ENCODE measurements at places on chromosomes 7 and 10. TPM values are rescaled to one million over a fixed set of nuclear protein-coding genes. Genes with fewer than 3 reads are reported as not detected.

Gene TAC1
- total RNA-seq = not detected

- DNase-seq = no peak
Observed at GRCh38 chr10:69042417-69042816, 45.5 kb upstream of the SRGN start.

DNA sequence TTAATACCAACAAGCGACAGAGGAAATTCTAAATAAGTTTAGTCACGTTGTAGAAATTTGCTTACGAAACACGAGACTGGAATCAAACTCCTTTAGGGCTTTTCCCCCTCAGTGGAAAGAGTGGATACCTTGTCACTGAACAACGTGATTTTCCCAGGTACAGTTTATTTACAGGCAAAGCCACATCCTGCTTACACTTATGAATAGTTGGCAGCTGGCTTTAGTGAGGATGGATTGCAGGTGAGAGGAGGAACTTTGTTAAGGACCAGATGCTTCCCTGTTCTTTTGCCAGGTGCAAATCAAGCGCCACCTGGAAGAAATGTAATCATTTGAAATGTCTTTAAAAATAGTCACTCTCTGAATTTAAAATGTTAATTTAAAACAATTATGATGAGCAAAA is 282.4 kb downstream of the ADARB2 start:
- DNase-seq = no peak

GRCh38 chr10:22931948-22932347 is 4.1 kb downstream of the ARMC3 start:
- peak; percentile 33 for DNase-seq

GRCh38 chr7:102096012-102096332 is 190.7 kb upstream of the SH2B2 start:
- DNase-seq = no peak

DNA sequence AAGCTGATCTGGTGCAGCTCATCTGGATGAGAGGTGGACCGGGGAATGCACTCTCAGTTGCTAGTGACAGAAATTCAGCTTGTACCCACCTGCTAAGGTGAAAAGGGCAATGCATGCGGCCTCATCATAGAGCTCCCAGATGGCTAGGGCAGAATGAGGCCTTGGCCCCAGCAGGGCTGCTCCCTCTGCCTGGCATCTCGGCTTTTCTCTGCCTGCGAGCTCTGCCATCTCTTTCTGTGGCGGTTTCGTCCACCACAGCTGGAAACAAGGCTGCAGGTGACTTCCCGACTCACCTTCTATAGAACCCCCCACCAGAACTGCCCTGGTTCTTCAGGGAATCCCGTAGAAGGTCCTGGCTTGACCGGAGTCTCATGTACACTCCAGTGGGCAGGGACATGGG is 60.1 kb downstream of the TACC2 start:
- no peak for DNase-seq

DNA sequence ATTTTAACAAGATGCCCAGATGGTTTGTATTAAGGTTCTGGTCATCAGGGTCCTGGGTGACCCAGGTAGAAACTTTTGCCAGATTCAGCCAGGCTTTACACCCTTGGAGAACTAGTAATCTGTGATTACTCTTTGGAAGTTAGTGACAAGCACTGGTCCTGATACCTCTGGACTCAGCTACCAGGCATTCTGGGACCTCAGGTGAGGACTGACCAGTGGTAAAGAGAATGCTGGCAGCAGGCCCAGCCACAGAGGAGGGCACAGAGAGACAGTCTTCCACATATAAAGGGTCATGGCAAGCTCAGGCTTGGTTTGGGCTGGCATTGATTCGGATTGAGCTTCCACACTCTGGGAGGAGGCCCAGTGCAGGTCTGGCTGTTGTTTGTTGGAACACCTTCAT is 112.0 kb upstream of the CHST15 start:
- DNase-seq = no peak

Gene SLC26A5
- total RNA-seq = 0.58 TPM

DNA sequence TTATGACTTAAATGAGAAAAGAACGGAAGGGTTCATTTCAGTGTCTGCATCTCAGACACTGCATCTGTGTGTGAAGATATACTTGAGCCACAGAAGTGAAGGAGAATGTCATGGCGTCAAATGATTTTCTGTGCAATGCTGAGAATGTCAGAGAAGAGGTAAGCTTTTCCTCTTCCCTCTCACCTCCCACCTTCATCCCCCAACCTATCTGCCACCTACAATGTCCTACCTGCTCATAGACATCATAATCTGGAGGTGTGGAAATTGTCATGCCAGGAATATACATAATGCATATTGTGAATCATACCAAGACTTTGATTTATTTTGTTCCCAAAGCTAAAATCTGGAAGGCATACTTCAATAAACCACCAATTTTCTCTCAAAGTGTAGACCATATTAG is 53.7 kb downstream of the CTTNBP2 start:
- DNase-seq = no peak

DNA sequence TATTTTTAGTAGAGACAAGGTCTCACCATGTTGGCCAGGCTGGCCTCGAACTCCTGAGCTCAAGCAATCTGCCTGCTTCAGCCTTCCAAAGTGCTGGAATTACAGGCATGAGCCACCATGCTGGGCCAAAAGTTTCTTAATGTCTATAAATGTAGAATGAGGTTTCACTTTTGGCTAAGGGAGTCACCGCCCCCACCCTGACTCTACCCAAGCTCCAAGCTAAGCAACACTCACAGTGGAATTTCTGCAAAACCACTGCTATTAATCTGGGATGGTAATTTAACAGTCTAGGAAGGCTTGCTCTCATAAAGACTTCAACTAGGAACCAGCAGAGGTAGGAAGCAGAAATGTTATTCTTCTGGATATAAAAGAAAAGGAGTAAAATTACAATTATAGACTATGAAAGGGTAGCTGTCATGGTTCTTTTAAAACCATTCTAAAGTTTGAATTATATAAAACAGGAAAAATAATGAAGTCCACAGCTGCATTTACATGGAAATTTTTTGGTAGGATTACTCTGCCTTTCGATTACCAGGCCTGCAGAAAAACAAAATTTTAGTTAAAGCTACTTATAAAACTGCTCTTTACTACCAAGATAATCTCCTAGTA is 211.6 kb downstream of the SFMBT2 start:
- no peak for DNase-seq

Gene ACBD7
- total RNA-seq = 6.4 TPM

Gene CYP2C19
- total RNA-seq = 33.8 TPM

- DNase-seq = no peak
Observed at GRCh38 chr10:58782876-58783851, 270.5 kb downstream of the BICC1 start.

Gene CFAP70
- 2.2 TPM for total RNA-seq

DNA sequence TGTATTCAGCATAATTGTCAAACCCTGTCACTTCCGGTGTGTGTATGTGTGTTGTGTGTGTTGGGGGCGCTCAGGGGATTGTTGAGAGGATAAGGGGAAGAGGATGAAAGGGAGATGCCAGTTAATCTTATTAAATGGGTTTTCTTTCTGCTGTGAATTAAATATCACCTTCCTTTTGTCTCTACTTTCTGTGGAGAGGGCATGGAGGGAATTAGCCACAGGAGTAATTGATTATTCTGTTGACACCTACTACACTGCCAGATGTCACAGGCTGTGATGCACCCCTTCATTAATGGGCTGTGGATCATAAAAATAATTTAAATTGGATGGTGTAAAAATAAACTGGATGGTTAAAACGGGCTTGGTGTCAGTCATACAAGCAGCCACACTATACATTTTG is 311.9 kb downstream of the MDFIC start:
- DNase-seq = no peak

DNA sequence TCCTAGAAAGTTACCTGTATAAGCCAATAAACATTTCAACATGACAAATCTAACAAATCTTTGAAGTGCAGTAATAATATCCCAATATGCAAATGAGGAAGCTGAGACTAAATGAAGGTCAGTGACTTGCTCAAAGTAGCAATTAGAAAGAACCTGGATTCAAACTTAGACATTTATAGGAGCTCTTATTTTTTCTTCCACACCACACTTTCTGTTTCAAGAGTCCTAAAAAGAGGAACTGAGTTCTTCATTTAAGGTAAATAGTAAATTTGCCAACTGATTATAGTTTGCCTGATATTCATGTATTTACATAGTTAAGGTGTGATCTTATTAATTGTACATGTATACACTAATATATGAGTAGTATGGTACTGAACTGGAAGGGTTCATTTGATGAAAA is 44.0 kb downstream of the KLHDC10 start:
- DNase-seq = no peak

GRCh38 chr10:48476279-48476982 is 128.4 kb downstream of the ARHGAP22 start:
- DNase-seq = no peak

GRCh38 chr10:9157656-9158055 is 1103.2 kb downstream of the GATA3 start:
- peak; percentile 4 for DNase-seq

DNA sequence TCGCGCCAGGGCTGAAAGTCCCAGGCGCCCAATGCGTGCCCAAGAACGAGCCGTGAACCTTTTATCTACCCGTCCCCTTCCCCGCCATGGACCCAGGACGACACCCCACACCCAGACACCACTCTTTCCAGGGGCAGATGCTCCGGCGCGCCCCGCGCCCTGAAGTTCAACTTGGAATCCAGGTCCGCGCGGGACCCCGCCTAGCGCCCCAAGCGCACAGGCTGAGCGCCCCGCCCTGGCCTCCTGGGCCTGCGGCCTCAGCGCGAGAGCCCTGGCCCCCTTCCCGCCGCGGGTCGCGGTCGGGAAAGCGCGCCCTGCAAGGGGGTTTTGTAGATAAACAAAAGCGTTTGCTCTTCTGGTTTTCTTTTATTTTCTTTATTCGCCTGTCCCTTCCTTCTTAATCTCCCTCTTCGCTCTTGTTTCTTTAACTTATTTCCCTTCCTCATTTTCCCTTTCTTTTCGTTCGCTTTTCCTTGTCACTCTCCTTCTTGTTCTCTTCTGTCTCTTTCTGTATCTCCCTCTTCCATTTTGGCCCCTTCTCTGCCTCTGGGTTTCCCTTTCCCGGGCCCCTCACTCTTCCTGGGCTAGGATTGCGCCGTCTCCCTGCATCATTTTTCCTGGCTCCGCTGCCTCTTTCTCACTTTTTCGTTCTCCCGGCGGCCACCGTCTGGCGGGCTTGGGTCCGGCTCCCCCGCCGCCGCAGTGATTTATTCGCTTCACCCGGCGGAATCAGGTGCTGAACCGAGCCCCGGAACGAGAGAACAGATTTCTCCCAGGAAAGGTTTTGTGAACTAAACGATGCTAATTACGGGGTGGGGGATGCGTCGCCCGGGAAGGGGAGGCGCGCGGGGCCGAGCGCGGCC is 15.3 kb upstream of the PAX2 start:
- DNase-seq = no peak

DNA sequence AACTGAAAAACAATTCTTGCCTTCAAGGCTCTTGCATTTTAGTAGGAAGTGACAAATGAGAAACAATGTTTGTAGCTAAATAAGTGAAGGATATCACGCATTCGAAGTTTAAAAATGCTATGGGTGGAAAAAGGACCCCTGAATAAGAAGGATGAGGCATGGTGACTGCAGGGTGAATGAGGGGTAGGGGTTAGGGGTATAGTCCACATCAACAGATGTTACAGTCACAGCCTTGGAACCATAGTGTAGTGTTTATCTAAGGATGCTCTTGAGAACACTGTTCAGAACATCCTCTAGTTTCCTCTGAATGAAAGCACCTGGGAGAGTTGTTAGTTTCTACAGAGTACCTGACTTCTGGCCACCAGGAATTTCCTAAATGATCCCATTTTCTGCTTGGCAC is 157.0 kb downstream of the RELN start:
- DNase-seq = no peak

DNA sequence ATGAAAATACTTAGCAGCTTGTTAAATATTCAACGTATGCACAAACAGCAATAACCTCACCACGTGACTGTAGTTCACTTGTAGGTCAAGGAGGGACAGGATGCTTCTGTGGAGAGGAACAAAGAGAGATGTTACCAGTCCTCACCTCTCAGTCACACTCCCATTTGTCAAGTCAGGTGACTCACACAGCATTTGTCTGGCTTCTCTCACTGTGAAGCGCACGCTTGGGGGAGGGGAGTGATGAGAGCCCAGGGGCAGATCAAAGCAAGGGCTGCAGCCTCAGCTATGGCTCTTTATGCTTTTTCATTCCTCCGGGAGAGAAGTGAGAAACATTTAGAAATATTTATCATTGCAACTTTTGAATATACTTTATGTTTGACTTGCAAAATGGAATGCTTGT is 2.9 kb upstream of the RBM20 start:
- DNase-seq = no peak

Gene NUDT1
- 8.1 TPM for total RNA-seq

DNA sequence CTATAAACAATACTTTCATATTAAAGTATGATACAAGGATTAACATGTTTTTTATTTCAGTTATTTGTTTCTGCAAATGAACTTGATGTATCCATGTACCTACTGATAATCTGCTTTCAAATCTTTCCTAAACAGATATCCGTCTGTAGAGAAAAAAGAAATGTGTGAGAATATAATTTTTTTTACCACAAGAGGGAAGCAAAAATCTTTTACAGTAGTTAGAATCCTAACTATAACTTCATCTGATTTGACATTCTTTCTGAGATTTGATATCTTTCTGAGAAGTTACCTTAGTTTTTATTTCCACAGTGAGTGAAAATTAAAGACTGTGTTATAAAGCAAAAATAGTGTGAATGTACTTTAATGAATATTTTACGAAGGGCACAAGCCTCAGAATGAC is 203.9 kb upstream of the PCLO start:
- DNase-seq = no peak

DNA sequence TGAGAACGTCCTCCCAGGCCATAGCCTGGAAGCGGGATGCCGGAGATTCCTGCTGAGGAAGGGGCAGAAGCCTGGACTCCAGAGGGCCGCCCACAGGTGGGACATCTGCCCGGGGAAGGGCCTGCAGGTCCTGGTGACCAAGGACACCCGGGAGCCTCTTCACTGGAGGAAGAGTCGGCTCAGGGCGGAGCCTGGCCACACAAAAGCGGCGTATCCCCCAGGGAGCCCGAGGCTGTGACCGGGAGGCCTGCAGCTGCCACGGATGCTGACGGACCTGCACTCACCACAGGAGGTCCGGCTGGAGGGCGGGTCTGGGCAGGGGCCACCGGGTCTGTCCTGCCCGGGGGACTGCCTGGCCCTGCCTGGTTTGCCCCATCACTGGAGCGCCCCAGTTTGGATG is 15.5 kb upstream of the ADGRA1 start:
- DNase-seq = no peak

- DNase-seq = no peak
Observed at GRCh38 chr7:3950249-3950648, 649.2 kb downstream of the SDK1 start.

DNA sequence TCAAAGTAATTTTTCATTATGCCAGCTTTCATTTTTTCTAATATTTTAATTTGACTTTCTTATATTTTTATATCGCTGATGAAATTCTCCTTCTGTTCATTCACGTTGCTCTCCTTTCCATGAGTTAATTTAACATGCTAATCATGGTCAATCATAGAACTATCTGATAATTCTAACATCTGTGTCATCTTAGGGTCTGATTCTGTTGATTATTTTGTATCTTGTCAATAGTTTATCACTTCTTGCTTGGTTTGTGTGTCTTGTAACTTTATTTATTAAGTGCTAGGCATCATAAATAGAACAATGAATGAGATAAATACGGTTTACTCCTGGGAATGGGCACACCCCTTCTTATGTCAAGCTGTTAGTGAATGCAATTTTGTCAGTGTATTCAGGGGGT is 11.0 kb downstream of the TCERG1L start:
- no peak for DNase-seq

Gene LIPJ
- total RNA-seq = 5.3 TPM

Gene ANKRD1
- total RNA-seq = not detected

Data from stomach (tissue), 19 donors.